CD4-positive, alpha-beta T cell treated with Interleukin-6 at 100 ng/mL for 8 hours (primary cell): ENCODE measurements at places on chromosomes 1 and 21.
A peak's percentile ranks its signal among the peaks of the same experiment; 100 is the strongest.

DNA sequence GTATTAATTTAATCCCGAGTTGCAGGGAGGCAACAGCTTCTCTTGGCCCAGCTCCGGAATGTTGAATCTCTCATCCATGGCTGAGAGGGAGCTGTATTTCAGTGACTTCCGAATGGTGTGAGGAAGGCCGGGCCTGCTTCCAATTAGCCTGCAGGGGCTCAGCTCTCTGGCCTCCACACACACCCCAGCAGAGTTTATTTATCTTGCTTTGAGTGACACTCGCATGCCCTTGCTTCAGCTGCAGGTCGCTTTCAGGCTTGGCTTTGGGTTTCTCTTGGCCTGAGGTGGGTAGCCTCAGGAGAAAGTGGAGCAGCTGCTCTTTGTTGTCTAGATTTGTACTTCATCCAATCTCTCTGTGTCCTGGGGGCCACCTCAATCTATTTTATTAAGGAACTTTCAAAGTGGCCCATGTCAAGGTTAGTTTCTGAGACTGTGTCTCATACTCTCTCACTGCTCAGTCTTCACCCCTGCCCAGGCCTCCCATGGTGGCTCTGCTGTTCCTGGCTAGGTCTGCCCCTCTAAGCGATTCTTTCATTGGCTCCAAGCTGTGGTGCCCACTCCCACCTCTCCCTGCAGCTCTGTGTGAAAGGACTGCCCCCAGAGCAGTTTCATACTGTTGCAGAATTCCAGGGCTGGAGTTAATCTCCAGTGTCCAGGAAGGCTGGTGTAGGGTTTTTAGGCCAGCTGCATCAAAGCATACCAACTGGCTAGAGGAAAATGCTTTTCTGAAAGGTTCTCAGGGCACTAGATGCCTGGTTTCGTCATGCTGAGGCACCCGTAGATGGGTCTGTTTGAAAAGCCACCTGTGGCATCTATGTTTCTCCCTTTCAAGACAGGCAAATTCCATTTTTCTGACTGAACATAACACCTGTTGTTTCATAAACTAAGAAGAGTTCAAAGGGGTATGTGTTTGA lies 153.5 kb downstream of the PLXNA2 start:
- DNase-seq, result no peak

GRCh38 chr1:70963374-70963773 lies 84.2 kb downstream of the PTGER3 start:
- DNase-seq, result no peak

DNA sequence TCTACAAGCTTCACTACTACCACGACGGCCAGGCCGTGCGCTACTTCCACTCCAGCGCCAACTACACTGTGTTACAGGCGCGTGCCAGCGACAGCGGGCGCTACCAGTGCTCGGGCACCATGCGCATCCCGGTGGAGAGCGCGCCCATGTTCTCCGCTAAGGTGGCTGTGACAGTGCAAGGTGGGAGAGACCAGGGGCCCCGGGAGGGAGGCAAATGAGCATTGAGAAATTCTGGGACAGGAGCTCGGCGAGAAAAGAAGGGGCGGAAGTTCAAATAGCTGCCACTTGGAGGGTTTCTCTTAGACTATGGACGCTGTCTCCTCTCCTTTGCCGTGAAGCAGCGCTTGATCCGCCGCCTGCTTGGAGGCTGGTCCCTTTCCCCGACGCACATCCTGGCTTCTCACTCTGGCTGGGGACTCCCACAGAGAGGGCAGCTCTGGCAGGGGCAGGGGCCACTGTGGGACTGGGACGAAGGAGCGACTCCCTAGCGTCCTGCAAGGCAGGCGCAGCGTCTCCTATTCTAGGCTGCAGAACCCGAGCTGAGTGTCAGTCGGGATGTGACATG lies 4.6 kb downstream of the FCRLB start:
- peak; percentile 22 for DNase-seq

- no peak for DNase-seq
These were observed 7.1 kb upstream of the NSUN4 start for GRCh38 chr1:46333300-46334029.

DNA sequence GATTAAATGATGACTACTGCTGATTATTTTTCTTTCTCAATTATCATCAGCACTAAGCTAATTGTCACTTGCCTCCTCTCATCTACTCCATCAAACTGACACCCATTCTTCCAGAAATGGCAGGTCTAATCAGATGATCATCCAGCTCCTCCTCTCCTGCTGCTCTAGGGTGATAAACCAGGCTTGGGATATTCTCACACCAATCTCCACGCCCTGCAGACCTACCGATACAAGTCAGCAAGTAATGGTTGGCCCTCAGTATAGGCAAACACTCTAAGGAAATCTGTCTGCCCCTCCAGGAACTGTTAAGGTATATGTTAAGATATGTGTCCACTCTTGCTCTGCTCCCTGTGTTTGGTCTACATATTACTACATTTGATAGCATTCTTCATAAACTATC lies 36.3 kb upstream of the C1orf21 start:
- no peak for DNase-seq
